ENCODE measurements at places on chromosomes 16 and 17.

DNA sequence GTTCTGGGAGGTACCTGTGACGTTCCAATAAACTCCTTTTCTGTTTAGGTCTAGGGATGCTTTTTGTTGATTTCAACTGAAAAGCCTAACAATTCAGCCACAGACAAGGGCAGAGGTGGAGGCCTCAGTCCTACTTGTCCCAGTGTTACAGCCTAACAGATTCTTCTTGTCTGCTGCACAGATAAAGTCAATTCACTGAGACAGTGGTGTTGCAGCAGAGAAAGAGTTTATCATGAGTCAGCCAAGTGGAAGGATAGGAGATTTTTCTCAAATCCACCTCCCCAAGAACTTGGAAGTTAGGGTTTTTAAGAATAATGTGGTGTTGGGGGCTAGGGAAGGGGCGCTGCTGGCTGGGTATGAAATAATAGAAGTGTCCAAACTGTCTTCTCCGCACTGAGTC is 10.8 kb upstream of the TNFSF12 start:
- DNase-seq, result no peak

- no peak for DNase-seq
Observed at GRCh38 chr17:29707212-29707571, 84.5 kb upstream of the CORO6 start.

DNA sequence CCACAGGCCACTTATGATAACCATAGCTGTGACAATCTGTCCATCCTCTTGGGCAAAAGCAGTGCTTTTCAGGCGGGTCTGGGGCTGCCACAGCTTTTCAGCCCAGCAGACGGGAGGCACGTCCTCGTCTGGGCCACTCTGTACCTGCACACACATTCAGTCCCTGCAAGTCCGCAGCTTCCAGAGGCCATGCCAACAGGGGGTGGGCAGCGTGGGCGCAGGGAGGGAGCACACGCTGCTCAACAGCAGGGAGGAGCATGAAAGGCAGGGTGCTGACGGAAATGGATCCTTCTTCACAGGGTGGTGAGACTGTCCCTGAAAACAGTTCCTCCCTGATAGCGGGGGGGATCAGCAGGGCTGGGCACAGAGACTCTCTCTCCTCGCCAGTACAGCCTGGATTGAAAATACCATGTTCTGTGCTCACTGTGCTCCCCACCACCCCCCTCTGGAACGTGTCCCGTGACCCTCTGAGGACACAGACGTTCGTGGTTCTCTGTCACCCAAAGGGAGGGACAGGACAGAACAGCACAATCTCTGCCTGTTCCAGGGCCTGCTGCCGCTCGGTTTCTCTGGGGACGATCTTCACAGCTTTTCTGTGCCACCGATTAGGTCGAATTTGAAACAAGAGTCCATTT is 41.7 kb downstream of the PEMT start:
- DNase-seq, result no peak

- no peak for DNase-seq
Observed at GRCh38 chr17:81858170-81858966, 2.0 kb downstream of the P4HB start.

DNA sequence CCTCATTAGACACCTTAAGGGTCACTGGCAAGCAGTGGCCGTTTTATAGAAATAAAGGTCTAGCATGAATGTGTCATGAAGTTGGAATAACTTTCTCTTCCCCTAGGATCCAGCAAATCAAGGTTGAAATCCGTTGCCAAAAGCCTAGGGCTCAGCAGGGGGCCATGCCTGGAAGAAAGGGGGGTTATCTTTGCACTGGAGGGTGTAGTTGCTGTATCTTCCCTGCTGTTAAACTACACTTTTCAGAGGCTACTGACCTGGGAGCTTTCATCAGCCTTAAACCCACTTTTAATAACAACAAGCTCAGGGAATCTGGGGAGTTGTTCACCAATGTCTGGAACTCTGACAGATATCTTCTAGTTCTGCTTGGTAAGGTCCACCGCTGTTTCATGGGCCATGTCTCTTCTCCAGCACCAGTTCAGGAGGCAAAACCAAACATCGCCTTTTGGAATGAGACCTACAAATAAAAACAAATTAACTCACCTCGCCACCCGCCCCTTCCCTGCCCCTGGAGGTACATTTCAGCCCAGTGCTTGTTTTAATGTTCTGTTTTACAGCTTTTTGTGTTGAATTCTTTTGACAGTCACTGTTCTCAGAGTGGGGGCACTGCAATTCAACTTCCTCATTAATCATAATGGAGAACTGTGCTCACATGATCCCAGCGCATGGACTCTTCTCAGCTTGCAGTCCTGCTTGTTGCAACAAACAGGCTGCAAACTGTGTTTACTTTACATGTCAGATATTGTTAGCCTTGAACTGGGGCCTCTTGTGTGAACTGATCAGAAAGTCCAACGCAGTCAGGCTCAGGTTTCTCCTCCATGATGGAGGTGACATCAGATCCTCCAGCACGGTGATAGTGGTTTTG is 508.7 kb downstream of the KCNJ2 start:
- DNase-seq, result no peak

DNA sequence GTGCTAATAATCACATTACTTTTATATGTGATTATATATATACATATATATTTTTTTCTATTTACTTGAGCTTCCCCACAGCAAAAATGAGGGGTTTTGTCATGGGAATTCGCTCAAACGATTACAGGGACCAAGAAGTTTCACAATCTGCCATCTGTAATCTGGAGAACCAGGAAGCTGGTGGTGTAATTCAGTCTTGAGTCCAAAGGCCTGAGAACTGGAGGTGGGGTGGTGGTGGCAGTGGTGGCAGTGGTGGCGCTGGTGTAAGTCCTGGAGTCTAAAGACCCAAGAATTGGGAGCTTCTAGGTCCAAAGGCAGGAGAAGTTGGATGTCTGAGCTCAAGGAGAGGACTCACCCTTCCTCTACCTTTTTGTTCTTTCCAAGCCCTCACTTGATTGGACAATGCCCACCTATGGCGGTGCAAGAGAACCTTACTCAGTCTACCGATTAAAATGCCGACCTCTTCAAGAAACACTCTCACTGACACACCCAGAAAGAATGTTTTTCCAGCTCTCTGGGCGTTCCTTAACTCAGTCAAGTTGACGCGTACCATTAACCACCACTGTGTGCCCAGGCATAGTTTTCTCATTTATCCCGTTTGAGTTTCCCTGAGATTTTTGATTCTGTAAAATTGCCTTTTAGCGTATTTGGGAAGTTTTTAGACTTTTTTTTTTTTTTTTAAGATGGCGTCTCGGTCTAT is 31.9 kb downstream of the POLR2A start:
- DNase-seq, result no peak

GRCh38 chr16:64181271-64181925 is 940.5 kb downstream of the CDH11 start:
- DNase-seq, result no peak

- DNase-seq, result no peak
Observed at GRCh38 chr17:50562242-50563091, 2.0 kb downstream of the CACNA1G start.

GRCh38 chr16:60771138-60771537 is 1265.1 kb downstream of the CDH8 start:
- no peak for DNase-seq

DNA sequence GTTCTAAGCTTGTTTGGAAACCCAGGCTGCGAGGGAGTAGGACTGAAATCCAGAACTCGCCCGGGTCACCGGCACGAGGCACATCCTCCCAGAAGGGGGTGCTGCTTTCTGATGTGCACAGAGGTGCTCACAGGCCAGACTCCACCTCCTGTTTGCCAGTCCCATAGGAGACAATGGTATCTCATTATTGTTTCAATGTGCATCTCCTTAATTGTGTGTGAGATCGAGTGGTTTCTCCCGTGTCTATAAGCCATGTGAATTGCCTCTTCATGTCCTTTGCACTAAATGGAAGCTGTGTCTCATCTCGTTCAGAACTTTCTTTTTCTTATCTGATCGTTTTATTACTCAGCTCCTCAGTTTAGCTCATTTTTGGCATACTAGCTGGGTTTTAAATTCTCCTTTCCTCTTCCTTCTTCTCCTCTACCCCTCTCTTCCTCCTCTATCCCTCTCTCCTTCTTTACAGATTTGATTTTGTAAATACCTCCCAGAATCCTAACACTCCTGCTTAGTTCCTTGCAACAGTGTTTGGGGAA is 32.1 kb upstream of the PRKCB start:
- DNase-seq, result peak; percentile 58

DNA sequence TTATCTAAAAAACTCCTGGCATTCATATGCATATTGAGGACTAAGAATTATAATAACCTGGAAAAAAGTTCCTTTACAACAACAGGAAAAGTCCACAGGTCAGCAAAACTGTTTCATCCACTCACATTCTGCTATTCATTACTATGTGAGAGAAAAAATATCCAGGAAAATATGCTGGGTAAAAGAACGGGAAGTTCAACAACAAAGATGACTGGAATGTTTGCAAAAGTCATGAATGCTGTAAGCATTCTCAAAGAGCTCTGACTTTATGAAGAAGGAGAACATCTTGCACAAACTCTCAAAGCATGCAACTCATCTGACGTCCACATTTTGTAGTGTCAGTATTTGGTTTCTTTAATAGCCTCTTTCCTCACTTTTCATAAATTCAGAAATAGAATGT is 56.9 kb upstream of the ALDH3A1 start:
- DNase-seq, result no peak

- DNase-seq, result no peak
Observed at GRCh38 chr17:35021520-35022380, 41.4 kb downstream of the LIG3 start.

- no peak for DNase-seq
Observed at GRCh38 chr17:29167393-29168078, 12.7 kb downstream of the MYO18A start.

DNA sequence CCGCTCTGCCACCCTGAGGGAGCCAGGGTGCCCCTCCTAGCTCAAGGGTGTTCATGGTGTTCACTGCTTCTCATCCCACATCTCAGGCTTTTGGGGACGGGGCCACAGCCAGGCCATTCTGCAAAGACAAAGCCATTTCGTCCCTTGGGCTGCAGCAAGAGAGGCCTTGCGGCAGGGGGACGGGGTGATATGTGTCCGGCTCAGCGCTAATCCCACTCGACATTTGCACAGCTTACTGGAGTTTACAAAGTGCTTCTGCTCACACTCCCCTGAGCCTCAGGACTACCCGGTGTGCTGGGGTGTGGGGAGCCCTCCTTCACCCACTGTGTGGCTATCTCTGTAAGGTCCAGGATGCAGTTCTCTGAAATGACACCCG is 84.3 kb downstream of the RTN4RL1 start:
- no peak for DNase-seq

DNA sequence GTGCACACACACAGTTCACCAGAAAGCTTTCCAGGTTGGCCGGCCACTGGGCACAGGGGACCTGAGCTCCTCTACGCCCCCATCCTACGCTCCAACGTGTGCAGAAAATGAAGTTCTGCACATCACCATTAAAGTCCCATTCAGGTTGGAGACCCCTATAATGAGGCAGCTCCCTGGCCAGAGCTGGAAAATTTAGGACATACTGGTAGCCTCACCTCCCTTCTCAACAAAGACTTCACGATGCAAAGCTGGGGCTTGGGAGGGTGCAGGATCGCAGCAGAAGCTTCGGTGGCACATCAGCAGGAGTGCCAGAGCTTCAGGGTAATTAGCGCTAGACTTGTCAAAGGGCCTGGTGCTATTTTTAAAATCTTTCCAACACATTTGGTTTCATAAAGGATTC is 15.4 kb upstream of the CALB2 start:
- no peak for DNase-seq

DNA sequence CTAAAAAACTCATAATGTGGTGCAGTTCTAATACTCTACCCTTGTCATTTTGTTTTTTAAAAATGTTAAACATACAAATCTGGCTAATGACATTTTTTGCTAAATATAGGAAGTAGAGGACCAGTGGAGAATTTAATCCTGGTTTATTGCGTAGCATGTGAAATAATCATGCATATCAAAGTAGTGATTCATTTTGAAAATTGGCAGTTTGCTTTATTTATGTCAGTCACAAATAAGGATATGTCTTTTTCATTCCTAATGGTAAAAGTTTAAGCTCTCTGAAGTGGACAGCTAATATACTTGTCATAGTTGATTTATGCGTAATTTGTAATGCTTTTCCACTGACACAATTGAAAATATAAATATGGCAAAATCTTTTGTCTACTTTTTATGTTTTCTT is 224.2 kb downstream of the BCAS3 start:
- DNase-seq, result no peak

GRCh38 chr17:44719444-44719843 is 11.0 kb downstream of the DBF4B start:
- DNase-seq, result no peak

DNA sequence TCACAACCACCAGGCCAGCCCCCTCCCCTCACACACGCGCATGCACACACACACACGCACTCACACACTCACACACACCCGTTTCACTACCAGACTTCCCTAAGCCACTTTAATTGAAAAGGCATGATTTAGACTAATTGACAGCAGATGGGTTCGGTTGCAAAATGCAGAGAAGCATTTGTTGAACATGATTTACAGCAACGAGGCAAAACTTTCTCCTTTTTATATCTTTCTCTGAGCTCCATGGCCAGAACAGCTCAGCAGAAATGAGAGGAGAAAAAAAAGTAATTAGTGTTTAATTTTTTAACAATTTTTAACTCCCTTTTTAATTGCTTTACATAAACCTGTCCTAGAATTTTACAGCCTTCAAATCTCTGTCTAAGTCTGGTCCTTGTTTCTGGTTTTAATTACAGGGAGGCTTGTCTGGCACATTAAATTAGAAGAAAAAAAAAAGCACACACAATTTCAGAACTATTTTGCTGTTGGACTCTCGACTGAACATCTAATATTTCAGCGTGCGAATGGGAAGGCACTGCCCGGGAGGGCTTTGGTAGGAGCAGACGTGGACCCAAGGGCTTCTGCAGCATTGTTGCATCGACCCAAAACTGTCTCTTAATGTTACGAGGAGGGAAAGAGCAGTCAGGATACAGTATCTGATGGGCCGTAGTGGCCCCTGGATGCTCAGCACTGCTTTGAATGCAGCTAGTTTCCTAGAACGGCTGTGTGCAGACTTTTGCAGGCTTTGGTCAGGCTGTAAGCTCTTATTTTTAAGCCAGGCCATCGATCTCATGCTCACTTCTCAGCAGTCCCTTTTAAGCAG is 255.9 kb downstream of the SOX9 start:
- DNase-seq, result no peak

- DNase-seq, result no peak
Observed at GRCh38 chr16:56477096-56477878, 25.9 kb downstream of the OGFOD1 start.

DNA sequence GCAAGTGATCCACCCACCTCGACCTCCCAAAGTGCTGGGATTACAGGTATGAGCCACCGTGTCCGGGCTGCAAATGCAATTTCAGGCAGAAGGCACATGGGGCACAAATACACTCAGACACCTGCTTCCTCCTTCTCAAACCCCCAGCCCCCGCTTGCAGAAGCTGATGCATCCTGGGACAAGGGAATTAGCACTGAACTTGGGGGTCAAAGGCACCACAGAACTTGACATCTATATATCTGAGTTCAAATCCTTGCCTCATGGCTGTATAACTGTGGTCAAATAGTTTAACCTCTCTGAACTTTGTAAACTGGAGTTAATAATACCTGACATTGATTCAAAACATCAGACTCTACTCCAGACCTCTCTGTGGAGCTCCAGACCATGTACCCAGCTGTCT is 4.1 kb upstream of the ARL5C start:
- no peak for DNase-seq

Measured in stimulated activated CD8-positive, alpha-beta memory T cell treated with anti-CD3 and anti-CD28 coated beads, Interleukin-15, amount 100 ng/mL, for 1 hour (primary cell).